ENCODE measurements at places on chromosomes 6 and 20.

- DNase-seq = no peak
These were observed 1.8 kb upstream of the PXDC1 start for GRCh38 chr6:3753228-3753835.

DNA sequence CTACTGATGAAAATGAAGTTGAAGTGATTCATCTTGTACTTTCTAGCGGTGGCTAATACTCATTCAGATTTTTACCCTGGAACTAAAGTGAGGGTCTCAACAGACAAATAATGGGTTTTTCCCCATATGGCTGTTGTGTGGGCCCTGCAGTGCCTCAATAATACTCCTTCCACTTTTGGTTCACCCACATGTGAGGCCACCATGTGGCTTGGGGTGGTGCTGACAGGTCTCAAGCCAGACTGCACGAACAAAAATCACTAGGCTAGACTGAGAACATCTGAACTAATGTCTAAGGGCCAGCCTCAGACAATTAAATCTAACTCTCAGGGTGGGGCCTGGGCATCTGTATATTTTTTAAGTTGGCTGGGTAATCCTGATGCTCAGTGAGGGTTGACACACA, 7.9 kb upstream of the COL12A1 start:
- no peak for DNase-seq

DNA sequence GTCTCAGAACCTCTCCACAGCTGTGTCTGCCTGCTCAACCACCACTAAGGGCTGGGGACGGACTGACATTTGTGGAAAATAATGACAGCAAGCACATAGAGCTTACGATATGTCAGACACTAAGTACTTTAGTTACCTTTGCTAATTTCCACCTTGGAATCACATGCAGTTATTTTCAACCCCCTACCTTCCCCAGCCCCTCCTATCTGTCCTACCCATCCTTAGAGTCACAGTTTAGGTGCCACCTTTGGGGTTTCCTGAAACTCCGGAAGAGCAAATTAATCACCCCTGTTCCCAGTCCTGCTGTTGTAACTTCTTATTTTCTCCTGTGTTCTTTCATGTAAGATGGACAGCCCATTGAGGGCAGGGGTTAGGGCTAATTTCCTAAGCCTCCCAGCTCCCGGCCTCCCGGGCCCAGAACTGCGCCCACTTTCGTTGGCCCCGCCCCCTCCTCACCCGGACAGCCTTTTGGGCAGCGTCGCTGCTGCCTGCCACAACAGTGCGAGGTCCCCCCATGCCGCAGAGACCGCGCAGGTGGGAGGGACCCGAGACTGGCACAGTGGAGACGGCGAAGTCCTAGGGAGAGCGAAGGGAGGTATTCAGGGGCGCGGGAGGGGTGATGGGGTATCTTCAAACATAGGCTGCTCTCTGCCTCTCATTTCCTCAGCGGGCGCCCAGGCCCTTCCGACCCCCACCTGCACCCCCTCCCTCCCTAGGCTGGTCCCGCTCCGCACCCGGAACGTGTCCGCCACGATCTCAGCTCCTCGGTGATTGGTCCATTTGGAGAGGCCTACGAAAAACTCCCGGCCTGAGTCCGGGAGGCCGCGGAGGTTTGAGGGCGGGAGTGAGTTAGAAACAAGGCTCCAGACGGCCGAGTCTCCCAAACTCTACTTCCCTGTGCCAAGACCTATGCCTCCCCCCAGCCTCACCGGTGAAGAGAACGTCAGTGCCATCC, 1.1 kb downstream of the DDAH2 start:
- no peak for DNase-seq

DNA sequence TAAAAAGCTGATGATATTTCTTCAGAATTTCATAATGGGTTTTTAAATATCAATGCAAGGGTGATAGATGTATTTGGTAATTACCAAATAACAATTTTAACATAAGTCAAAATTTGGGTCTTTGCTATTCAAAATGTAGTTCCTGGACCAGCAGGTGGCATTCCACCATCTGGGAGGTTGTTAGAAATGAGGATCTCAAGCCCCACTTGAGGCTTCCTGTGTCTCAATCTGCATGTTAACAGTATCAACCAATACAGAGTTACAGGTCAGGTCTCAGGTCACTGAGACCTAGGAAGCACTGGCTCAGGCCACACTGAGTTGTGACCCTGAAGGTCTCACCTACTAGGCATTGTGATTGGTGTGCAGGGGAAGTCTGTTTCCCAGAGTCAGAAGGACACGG, 57.2 kb upstream of the MTRF1L start:
- DNase-seq = no peak

GRCh38 chr6:106102034-106102433, 15.9 kb downstream of the PRDM1 start:
- DNase-seq = no peak

GRCh38 chr6:44128020-44128917, 915 bp downstream of the TMEM63B start:
- DNase-seq = no peak
